ENCODE measurements at places on chromosomes 1 and 21.

GRCh38 chr1:1666526-1666925, 7.7 kb upstream of the CDK11B start:
- DNase-seq = no peak

DNA sequence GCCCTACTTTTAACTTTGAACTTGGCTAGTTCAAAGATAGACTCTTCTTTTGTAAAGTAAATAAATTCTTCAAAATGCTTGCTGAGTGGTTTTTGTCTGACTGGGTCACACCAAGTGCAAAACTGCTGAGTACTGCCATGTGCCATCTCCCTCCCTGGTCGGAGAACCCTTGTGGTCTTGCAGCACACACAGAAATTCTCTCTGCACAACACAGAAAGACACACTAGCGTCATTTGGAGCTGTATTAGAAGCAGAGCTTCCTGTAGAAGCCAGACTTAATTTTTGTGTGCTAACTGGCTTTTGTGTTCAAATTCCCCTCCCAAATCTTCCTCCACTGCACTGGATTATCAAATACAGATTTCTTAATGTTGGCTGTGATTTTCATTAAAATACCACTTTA, 2.5 kb downstream of the PSMB4 start:
- no peak for DNase-seq

DNA sequence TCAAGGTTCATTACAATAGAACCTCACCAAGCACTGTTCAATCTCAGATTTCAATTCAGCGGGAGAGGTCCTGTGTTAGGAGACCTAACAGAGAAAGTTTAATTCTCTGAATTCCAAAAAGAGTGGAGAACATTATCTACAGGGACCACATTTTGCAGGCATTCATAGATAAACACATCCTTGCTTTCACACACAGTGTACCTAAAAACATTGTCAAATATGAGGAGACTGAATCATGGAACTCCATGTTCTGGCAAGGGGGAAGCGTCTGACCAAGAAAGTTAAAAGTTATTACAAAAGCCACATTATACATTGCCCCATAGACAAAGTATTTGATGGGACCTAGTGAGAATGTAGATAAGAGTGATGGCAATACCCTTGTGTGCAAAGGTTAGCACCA, 21.1 kb upstream of the PPP1R15B start:
- no peak for DNase-seq

- no peak for DNase-seq
Observed at GRCh38 chr1:201486187-201486586, 17.2 kb upstream of the PHLDA3 start.

DNA sequence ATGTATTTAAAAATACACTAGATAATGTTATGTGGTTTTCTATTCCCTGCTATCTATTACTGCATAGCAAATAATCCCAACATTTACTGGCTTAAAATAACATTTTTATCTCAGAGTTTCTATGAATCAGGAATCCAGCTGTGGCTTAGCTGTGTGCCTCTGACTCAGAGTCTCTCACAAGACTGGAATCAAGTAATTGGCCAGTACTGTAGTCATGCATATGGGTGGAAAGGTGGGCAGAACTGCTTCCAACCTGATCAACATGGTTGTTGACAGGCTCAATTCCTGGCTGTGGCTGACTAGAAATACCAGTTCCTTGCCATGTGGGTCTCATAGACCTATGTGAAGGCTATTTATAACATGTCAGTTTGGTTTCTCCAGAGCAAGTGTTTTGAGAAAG, 131.8 kb downstream of the PDE4B start:
- no peak for DNase-seq

DNA sequence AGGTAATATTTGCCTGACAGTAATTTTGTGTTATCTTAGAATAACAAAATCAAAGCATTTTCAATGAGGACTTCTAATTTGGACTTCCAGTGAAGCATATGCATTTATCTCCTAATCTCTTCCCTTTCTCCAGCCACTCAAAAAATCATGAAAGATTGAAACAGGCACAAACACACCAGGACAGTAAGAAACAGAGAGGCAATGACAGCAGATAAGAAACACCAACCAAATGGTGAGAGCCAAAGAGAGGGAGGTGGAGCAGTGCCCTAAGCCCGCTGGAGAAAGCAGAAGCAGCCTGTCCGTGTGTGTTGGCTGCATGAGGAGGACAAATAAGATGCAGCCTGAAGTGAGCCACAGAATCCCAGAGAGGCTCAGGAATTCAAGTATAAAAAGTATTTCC, 39.0 kb downstream of the SLC44A3 start:
- no peak for DNase-seq

DNA sequence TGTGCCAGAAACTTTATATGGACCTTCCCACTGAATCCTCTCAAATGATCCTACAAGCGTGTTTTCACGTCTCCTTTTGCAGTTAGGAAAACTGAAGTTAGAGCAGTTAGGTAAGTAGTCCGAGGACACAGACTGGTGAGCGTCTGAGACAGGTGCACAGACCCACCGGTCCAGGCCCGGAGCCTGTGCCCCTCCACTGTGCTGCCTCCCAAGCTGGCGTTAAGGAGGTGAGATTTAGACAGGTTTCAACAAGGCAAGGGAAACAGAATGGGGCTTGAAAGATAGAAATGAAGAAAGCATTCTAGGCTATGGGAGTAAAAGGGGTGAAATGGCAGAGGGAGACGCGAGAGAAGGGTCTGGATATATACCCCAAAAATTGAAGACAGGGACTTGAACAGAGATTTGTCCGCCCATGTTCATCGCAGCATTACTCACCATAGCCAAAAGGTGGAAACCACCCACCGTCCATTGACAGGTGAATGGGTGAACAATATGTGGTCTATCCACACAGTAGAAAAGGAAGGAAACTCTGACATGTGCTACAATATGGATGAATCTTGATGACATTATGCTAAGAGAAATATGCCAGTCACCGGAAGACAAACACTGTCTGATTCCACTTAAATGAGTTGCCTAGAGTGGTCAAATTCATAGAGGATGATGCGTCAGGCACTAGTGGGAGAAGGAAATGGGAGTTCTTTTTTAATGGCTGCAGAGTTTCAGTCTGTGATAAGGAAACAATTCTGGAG, 15.7 kb upstream of the PKP1 start:
- DNase-seq = no peak

DNA sequence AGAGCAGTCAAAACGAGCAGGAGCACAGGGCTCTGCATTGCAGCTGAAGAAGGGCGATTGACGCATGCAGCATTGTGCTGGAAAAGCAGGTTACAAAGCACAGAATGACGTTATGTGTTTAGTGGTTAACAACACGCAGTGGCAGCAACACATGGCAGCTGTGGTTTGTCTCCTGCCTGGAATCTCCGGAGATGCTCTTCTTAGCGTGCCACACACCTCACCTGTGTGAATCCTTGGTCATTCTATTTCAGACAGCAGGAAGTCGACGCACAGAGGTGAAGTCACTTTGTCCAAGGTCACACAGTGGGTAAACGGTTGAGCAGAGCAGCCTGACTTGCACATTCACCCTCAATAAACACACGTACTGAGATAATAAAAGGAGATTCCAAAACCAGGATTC, 14.7 kb downstream of the OBSCN start:
- DNase-seq = no peak

GRCh38 chr1:248613742-248614141, 16.2 kb upstream of the OR2T10 start:
- no peak for DNase-seq

DNA sequence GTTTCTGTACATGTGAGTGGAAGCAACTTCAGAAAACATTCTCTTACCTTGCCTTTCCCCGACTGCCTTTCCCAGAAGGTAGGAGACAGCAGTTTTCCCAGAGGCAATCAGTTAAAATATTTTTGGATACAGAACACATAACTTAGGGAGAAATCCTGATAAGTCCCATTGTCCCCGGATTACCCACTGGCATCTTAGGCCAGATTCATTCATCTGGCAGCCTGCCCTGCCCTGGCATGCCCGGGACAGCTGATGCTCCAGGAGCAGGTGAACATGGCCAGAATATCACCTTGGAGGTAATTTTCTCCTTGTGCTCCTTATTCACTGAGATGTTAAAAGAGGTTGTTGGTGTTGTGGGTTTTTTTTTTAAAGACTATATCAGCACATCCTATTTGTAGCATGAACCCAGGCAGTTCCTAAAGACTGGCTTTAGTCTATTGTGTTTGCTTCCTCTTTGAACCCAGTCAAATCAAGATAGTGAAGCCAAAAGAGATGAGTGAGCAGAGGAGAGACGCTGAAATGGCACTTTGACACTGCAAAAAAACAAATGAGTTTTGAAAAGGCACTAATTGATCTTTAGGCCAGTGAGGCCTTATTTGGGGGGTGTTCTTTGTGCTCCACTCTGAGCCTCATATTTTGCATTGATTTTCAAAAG, 139.6 kb downstream of the PLPP3 start:
- DNase-seq = no peak

DNA sequence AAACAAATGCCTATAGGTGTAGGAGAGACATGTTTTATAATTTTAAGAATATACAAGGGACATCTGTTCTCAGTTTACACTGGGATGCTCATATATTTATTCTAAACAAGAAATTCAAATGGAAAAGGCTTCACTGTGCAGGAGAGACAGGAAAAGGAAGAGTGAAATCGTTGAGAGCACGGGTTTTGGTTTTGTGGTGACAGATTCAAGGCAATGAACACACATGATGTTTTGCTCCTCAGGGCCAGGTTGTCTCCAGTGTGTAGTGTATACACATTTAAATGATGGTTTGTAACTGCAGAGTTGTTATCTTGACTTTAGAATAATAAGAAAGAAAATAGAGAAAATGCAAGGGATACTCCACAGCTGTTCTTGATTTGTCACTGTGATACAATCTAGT, 73.7 kb downstream of the S1PR1 start:
- no peak for DNase-seq

GRCh38 chr1:232996143-232996542, 45.7 kb downstream of the NTPCR start:
- DNase-seq = no peak

DNA sequence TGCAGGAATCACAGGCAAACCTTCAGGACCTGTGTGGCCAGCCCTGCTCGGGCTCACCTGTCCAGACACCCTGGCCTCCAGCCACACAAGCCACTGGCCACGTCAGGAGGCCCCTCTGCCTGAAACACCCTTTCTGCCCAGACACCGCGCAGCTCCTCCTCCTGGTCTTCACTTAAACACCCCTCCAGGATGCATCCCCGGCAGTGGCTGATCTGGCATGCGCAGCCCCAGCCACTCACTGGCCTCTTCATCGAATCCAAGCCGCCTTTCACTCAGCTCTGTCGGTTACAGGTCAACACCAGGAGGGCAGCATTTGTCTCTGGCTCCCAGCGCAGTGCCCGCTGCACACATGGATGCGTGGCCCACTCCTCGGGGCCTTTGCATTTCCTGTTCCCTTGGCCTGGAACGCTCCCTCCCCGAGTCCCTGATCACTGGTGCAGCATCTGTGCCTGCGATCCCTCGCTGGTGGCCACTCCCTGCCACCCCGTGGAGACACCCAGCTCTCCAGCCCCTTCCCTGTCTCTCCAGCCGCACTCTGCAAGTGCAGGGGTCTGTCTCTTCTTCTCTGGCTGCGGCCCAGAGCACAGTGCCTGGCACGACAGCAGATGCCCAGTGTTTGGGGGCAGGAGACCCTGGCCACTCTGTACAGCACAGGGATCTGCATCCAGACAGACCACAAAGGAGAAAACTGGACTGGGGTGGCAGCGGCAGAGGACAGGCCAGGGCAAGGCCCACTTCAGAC, 9.4 kb downstream of the TPRG1L start:
- no peak for DNase-seq

DNA sequence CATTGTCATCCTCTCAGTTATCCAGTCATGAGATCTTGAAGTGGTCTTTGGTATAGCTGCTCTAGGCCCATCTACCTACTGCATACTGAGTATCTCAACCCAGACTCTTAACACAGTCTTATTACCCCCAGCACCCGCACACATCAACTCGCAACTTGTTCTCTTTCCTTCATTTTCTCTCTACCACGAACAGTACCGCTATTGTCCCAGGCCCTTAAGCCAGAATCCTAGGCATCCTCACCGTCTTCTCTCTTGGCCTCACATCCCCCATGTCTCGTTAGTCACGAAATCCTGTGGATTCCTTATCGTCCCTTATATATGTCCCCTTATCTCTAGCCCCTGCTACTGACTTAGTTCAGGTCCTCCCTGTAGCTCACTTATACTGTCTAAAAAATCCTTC, 126.4 kb downstream of the TMEM53 start:
- DNase-seq = no peak

DNA sequence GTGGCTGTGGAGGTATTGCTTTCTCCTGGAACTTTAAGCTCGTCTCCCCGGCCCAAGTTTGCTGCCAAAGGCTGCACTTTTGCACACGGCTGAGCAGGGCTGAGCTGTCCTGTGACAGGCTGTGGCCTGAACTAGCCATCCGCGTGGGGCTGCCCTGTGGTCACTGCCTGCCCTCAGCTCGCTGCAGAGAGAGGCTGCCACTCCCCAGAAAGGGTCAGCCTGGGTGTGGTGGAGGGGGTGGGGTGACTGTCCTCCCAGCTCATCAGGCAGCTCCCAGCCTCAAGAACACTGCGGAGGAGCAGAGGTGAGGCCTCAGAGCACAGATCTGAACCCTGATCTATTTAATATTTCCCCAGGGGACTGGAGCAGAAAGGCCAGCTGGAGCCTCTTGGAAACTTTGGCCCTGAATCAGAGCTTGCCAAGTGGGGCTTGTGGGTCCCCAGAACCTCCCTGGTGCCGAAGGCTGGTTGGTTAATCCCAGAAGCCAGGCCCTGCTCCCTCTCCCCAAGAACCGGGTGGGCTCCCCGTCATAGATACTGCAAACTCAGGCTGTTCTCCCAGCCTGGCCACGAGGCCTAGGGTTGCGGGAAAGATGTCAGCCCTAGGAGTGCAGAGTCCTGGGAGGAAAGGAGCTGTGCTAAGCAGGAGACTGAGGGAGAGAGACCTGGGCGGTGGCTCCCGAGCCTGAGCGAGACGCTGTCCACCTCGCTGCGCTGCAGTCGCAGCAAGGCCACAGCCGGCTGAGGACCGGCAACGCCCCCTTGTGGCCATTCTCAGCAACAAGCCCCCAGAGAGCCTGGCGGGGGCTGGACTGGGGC, 125.1 kb upstream of the IPO9 start:
- DNase-seq = peak; percentile 71

DNA sequence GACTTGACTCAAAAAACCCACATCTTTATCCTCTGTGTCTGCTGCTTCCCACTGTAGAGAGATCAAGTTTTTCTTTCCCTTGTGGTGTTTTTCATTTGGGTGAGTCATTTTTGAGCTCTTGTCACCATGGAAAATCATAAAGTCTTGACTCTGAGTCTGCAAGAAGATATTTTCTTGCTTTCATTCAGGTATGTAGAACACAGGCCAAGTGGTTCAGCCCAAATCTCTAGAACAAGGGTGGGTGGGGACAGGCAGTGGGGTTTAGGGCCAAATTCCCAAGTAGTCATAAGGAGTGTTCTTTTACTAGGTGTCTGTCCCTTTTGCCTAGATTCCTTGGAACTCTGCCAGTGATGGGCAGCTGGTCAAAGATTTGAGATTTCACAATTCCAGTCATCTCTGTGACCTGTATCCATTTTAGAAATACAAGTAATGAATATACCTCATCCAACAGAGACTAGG, 21.5 kb upstream of the ARHGAP29 start:
- no peak for DNase-seq

All from CD14-positive monocyte (primary cell).